ENCODE measurements at places on chromosomes 16 and 17.

- DNase-seq: no peak
Measured at GRCh38 chr17:67834634-67835033, 9.3 kb downstream of the BPTF start.

GRCh38 chr17:16361874-16362273 is 8.6 kb upstream of the CENPV start:
- DNase-seq: no peak

DNA sequence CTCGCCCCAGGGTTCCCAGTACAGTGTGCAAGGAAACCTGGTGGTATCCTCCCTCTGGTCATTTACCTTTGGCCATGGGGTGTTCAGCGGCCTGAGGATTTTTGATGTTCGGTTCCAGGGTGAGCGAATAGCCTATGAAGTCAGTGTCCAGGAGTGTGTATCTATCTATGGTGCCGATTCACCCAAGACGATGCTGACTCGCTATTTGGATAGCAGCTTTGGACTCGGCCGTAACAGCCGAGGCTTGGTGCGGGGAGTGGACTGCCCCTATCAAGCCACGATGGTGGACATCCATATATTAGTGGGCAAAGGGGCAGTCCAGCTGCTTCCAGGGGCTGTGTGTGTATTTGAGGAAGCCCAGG is 1.2 kb downstream of the AOC2 start:
- DNase-seq: no peak

DNA sequence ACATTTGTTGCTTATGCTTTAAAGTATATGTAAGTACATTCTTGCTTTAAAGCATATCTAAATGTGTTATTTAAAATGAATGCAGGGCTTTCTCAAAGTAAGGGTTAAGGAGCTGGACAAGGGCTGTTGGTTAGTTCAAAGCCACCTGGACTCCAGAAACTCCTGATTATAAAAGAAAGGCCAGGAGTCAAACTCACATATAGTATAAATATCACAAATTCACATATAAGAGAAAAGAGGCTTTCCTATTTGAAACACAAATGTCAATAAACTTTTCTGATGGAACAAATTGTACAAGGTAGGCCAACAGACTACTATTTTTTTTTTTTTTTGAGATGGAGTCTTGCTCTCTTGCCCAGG is 84.5 kb upstream of the CORO6 start:
- no peak for DNase-seq

GRCh38 chr16:57798953-57799599 is 3.2 kb downstream of the KIFC3 start:
- DNase-seq: no peak

DNA sequence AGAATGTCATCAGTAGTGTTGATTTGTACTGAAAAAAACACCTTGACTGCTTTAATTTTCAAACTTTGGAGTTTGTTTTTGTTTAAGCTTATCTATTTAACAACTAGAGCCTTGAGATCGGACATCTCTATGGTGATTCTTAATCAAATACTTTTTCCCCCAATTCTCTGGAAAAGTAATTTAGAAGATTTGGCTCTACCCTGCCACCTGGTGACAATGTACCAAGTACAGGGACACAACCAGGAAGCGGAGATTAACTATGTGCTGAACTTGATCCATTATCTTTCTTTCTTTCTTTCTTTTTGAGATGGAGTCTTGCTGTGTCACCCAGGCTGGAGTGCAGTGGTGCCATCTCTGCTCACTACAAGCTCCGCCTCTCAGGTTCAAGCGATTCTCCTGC is 30.8 kb downstream of the USP43 start:
- DNase-seq: no peak

- DNase-seq: no peak
Measured at GRCh38 chr17:27855454-27855853, 37.7 kb downstream of the LYRM9 start.

- no peak for DNase-seq
Measured at GRCh38 chr16:51055434-51055833, 95.6 kb downstream of the SALL1 start.

DNA sequence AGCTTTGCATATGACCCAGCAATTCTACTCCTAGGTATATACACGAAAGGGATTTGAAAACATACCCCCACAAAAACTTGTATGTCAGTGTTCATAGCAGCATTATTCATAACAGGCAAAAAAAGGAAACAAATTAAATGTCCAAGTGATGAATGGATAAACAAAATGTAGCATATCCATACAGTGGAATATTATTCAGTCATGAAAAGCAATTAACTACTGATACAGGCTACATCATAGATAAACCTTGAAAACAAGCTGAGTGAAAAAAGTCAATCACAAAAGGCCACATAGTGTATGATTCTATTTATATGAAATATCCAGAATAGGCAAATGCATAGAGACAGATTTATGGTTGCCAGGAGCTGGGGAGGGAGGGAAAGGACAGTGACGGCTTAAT is 676 bp downstream of the EME1 start:
- DNase-seq: no peak

DNA sequence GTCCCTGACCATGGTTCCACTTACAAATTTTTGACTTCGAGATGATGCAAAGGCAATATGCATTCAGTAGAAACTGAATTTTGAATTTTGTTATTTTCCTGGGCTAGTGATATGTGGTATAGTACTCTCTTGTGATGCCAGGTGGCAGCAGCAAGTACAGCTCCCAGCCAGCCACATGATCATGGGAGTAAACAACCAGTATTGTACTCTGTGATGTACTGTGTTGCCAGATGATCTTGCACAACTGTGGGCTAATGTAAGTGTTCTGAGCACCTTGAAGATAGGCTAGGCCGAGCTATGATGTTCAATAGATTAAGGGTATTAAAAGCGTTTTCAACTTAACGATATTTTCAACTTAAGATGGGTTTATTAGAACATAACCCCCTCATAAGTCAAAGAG is 250.8 kb downstream of the STX8 start:
- no peak for DNase-seq

GRCh38 chr17:13176436-13176835 is 158.6 kb upstream of the ELAC2 start:
- no peak for DNase-seq

DNA sequence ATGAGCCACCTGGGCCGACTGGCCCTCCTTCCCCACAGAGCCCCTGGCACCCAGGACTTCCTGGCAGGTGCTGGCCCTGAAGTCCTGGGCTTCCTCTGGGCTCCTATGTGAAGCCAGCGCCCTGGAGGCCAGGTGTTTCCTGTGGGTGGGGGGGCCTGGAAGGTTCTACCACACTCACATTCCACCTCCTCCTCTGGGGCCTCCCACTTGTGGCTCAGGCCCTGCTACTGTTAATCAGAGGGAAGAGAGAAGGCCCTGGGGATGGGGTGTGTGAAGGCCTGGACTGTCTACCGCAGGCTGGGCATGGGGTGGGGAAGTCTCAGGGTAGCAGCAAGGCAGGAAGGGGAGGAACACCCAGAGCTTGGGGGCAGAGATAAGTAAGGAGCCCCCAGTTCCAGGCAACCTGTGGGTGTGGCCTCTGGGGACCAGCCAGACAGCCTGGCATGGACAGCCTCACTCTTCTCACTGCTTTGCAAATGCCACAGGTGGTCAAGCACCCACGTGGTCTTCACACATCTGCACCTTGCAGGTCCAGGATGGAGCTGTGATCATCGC is 111.9 kb upstream of the TNRC6C start:
- no peak for DNase-seq

- DNase-seq: peak; percentile 66
Measured at GRCh38 chr17:30376621-30377452, 1.9 kb upstream of the CPD start.

DNA sequence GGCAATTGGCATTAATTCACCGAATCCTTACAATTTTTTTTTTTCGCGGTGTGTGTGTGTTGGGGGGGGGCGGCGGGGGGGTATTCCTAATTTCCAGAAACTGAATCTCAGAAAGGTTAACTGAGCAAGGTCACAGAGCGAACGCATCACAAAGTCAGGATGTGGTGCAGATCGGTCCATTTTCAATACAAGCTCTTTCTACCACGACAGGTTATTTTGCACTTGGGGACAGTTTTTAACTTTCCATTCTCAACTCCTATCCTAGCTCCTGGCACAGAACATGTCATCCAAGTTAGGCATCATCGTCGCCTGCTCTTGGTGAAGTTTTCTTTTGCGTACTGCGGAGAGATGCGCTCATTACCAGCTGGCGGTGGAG is 15.4 kb upstream of the ERN1 start:
- no peak for DNase-seq

GRCh38 chr17:5785867-5786509 is 201.7 kb upstream of the NLRP1 start:
- no peak for DNase-seq

GRCh38 chr16:70429888-70430666 is 8.8 kb downstream of the ST3GAL2 start:
- no peak for DNase-seq

- no peak for DNase-seq
Measured at GRCh38 chr17:43803758-43804157, 23.5 kb downstream of the CFAP97D1 start.

- DNase-seq: no peak
Measured at GRCh38 chr16:26688105-26688504, 378.6 kb upstream of the C16orf82 start.

DNA sequence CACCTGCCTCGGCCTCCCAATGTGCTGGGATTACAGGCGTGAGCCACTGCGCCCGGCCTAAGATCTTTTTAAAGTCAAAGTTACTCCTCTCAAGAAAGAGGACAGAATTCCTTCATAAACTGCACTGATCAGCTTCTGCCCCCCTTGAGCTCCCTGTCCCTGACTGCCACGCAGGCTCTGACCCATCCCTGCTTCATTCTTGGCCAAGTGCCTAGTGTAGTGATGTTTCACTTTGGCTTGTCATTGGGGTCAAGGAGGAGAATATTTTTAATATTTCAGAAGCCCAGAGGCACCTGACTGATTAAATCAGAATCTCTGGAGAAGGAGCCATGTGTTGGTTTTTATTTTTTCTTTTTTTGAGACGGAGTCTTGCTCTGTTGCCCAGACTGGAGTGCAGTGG is 9.1 kb downstream of the MRM1 start:
- no peak for DNase-seq

DNA sequence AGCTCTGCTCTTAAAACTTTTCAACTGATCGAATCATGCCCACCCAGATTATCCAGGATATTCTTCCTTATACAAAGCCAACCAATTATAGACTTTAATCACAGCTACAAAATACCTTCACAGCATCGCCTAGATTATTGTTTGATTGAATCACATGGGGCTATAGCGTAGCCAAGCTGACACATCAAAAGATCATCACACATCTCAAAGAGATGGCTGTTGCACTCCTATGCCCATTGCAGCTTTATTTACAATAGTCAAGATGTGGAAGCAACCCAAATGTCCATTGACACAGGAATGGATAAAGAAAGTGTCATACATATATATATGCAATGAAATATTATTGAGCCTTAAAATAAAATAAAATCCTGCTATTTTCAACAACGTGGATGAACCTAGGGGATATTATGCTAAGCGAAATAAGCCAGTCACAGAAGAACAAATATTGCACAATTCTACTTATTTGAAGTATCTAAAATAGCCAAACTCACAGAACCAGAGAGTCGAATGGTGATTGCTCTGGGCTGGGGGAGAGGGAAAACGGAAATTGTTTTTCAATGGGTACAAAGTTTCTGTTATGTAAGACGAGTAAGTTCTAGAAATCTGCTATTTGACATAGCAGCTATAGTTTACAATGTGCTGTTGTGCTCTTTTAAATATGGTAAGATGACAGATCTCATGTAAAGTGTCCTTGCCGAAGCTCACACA is 60.9 kb upstream of the ERCC4 start:
- no peak for DNase-seq

- DNase-seq: no peak
Measured at GRCh38 chr16:4293181-4293716, 20.4 kb upstream of the TFAP4 start.

DNA sequence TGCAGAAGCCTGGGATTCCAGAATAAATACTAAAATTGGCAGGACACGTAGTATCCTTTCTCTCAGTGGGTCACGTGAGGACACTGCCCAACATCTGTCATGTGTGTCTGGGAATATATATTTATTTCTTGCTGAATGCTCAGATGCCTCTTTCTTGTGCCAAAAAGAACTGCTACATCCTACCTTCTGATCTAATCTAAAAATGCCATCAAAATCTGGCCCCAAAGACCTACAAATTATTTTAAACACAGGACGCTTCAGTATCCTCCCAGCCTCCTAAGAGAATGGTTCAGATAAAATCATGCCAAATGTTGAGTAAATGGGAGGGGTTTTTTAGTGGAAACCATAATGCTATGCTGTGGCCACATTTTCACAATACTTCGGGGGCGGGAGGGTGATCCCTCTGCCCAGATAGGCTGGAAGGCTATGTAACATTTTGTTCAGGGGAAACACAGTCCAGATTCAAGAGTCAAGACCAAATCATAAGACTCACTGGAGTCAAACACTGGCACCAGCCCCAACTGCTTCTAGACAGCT is 22.9 kb upstream of the CORO6 start:
- DNase-seq: no peak

GRCh38 chr17:81384929-81385319 is 10.3 kb upstream of the BAHCC1 start:
- no peak for DNase-seq

- no peak for DNase-seq
Measured at GRCh38 chr16:54430491-54431030, 144.0 kb upstream of the IRX3 start.

DNA sequence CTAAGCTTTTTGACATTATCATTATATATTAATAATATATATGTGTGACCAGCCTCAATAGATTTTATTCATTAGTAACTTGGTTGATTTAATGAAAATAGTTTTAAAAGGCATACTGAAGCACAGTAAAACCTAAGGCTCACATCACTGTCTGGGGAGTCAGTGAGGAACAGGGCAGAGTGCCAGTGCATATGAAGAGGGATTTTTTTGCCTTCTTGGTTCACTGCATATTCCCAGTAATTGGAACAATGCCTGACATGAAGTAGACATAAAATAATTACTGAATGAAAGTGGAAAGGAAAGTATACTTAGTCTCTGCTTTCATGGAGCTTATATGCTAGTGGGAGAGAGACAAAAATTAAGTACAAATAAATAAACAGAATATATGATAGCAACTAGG is 81.1 kb downstream of the FTO start:
- DNase-seq: no peak

GRCh38 chr17:19415806-19416775 is 5.1 kb downstream of the RNF112 start:
- DNase-seq: no peak

- no peak for DNase-seq
Measured at GRCh38 chr16:80599466-80599865, 58.7 kb downstream of the DYNLRB2 start.

- no peak for DNase-seq
Measured at GRCh38 chr17:74008196-74008595, 195.3 kb upstream of the RPL38 start.

DNA sequence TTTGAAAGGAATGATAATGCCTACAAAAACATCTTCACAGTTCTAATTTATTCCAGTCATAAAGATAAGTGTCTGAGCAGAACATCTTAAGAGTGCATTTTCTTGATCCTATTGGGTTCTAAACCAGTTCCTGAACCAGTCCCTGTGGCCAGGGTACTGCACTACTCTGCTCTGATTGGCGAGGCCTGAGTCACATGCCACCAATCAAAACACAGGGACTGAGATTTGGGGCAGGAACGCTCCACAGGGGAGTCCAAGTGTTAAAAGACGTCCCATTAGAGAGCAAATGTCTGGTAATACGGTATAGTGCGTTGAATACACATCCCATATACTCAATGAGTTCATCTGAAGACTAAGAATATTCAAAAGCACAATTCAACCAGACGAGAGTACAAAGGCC is 3.0 kb upstream of the NUP93 start:
- DNase-seq: no peak

- DNase-seq: no peak
Measured at GRCh38 chr17:12328204-12328603, 307.5 kb downstream of the MAP2K4 start.
